Stimulated activated CD4-positive, alpha-beta T cell treated with anti-CD3 and anti-CD28 coated beads, Interleukin-12 subunit alpha, Interleukin-12 subunit beta, amount 100 ng/mL, for 24 hours (primary cell): ENCODE measurements at places on chromosomes 11 and 22.

DNA sequence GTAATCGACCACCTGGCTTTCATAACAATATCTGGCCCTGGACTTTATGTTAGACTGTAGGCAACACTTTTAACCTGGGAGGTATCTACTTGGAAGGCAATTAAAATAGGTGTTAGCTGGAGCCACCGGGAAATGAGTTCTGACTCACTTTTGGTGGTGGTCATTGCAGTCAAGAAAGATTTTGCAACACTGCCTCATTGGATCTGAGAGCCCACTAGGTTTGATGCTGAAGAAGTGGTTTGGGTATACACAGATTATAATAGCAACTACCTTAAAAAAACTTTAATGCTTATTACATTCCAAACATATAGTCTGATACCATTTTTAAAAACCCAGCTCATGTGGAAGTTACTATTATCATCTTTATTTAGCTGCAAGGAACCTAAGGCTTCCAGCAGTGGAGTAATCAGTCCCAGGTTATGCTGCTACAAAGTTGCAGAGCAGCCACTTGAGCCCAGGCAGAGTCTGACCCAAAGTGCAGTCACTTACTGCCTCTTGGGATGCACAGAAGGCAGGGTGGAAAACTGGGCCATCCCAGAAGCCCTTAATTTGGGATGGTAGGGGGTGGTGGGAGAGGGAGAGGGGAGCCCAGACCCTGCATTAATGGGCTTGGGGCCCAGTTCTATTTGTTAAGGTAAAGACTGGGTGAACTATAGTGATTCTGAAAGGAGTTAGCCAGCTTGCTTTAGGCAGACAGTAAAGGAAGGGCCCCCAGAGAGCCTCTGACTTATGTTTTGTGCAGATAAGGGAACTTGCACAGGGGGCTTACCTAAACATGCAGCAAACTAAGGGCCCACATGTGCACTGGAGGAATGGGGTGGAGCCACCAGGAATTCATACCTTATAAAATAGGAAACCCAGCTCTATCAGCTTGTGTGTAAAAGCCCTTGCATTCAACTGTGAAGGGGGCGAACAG lies 149.4 kb downstream of the SNX19 start:
- no peak for DNase-seq

DNA sequence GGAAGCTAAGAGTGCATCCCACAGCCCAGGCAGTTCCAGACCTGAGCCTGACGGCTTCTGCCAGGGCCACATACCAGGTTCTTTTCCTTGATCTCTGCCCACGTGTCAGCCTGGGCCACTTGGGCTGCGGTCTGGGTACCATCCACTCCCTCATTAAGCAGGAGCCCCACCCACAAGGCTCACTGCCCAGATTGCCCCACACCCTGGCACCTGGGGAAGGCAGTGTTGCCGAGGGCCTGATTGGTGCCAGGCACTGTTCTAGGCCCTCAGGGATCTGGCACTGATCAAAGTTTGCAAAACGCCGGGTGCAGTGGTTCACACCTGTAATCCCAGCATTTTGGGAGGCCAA lies 15.4 kb downstream of the GGA1 start:
- no peak for DNase-seq

DNA sequence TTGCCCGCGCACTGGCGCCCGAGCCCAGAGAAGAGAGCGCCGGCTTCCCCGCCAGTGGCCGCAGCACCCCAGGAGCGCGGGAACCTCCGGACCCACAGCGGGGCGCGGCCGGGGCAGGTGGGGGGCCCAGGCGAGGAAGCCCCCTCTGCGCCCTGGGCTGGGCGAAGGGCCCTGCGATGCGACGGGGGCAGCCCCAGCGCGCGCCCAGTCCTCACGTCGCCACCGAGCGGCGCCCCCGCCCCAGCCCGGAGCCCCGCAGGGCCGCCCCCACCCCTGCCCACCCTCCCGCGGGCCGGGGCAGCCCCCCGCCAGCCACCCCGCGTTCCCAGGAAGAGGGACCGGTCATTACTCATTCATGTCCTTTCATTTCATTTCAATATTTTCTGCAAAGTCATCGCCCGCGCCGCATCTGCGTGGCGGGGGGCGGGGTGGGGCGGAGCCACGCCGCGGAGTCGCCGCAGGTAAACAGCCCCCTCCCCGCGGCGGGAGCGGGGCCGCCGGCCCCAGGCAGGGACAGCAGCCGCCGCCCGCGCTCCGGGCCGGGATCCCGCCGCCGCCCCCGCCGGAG lies 673 bp upstream of the PANX2 start:
- DNase-seq, result peak; percentile 29

DNA sequence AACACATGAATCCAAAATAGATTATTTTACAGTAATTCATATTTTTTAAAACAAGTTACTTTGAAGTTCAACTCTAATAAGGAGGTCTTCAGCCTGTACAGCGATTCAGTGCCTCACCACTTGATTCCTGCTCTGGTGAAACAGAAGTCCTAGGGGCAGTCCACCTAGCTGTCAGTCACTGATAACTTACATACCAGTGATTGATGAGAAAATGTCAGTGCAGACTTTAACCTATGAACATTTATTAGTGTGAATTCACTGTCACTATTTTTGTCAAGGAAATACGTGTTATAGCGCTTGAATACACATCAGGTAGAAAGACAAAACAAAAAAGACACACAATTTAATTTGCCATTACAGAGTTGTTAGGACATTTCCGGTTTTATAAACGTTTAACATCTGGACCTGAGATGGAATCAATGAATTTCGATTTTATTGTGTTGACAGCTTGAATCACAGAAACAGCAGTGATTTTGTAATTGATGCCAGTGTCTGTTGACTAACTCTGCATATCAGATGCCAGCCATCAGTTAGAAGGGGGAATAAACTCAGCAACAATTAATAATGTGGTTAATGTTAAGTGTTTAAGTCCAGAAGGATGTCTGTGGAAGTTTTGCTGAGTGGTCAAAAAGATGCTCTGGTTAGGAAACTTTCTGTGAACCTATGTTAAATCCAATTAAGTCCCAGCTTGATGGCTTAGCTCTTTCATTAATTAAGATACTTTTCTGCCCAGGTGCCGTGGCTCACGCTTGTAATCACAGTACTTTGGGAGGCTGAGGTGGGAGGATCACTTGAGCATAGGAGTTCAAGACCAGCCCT lies 34.5 kb downstream of the ELF5 start:
- DNase-seq, result no peak

- no peak for DNase-seq
Measured at GRCh38 chr11:125224391-125225021, 60.0 kb downstream of the PKNOX2 start.

- no peak for DNase-seq
Measured at GRCh38 chr11:121503051-121503450, 50.3 kb upstream of the SORL1-AS1 start.

GRCh38 chr11:849951-850774 lies 7.5 kb downstream of the TSPAN4 start:
- DNase-seq, result no peak

- no peak for DNase-seq
Measured at GRCh38 chr11:103529181-103529684, 420.0 kb downstream of the DYNC2H1 start.

DNA sequence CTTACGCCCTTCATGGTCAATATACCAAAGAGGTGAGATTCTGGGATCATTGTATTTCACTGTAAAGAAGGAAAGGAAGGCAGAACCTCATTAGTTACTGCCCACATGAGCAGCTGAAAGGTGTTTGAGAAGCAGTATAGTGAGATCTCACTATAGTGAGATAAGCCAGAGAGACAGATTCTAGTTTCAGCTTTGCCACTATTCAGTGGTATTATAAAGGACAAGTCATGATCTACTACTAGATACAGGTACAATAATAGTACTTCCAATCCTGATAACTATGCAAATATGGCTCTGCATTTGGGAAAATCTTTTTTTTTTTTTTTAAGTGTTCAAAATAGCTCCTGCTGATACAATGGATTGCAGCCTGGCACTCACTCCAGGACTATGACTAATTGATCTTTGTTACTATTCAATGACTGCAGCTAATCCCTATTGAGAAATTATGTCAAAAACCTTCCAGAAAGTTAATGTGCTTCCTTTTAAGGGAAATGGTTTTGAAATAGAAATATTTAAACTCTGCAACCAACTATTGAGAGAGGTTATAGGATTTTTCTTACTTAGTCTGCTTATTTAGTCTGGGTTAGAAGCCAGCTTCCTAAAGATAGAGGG lies 8.3 kb upstream of the DLAT start:
- no peak for DNase-seq

DNA sequence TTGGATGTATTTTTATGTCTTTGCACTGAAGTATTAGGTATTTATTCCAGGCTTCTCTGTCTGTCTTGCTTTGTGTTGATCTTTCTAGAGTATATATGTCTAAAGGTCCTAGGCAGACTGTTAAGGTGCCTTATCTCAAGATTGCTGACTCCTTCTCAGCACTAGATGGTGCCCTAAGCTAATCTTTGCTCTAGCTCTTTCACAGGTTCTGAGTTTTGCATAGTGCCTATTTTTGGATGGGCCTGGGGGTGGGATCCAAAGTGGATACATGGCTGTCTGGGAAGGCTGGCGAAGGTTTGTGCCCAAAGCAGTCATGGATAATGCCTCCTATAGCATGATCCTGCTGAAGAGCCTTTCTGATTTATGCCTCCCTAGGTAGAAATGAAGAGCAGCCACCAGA lies 154.9 kb downstream of the TRPC6 start:
- DNase-seq, result no peak

- no peak for DNase-seq
Measured at GRCh38 chr11:27719546-27719925, 19.3 kb upstream of the BDNF start.

GRCh38 chr22:46092670-46093410 lies 57.5 kb upstream of the PPARA start:
- no peak for DNase-seq

GRCh38 chr11:967995-968751 lies 42.5 kb downstream of the AP2A2 start:
- no peak for DNase-seq

- peak; percentile 33 for DNase-seq
Measured at GRCh38 chr22:41862160-41862529, 29.2 kb downstream of the SREBF2 start.
